ENCODE measurements at places on chromosomes 6 and 20.

- DNase-seq = no peak
Measured at GRCh38 chr6:76451926-76452709, 379.7 kb upstream of the IMPG1 start.

GRCh38 chr6:140660295-140660694, 1285.8 kb upstream of the CITED2 start:
- no peak for DNase-seq

DNA sequence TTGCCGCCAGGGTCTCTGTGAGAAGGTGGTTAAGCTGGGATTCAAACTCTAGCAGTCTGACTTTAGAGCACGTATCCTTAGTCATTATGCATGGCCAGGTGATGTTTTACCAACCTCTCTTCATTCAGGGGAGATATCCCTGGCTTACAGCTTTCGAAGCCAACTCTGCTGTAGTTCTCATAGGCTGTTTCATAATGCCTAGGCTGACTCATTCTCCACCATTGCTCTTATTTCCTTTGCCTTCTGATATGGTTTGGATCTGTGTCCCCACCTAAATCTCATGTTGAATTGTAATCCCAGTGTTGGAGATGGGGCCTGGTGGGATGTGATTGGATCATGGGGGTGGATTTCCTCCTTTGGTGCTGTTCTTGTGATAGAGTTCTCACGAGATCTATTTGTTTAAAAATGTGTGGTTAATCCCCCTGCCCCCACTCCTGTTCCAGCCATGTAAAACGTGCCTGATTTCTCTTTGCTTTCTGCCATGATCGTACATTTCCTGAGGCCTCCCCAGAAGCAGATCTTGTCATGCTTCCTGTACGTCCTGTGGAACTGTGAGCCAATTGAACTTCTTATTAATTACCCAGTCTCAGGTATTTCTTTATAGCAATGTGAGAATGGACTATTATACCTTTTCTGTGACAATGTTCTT, 94.6 kb upstream of the MAN1A1 start:
- no peak for DNase-seq

DNA sequence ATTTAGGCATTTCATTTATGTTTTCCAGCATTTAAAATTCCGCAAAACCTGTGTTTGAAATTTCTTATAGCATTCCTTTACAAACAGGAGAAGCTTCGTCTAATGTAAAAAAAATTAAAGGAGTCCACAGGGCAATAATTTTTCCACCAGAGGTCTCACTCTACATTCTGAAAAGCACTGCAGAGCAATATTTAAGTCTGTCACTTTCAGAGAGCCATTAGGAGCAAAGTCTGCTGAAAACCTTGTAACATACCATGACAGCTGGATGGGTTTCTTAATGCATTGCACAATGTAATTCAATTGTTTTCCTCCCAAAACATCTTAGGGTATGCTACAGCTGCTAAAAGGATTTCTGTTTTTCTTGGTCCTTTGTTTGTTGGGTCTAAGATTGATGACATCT, 18.0 kb downstream of the BAG2 start:
- no peak for DNase-seq

DNA sequence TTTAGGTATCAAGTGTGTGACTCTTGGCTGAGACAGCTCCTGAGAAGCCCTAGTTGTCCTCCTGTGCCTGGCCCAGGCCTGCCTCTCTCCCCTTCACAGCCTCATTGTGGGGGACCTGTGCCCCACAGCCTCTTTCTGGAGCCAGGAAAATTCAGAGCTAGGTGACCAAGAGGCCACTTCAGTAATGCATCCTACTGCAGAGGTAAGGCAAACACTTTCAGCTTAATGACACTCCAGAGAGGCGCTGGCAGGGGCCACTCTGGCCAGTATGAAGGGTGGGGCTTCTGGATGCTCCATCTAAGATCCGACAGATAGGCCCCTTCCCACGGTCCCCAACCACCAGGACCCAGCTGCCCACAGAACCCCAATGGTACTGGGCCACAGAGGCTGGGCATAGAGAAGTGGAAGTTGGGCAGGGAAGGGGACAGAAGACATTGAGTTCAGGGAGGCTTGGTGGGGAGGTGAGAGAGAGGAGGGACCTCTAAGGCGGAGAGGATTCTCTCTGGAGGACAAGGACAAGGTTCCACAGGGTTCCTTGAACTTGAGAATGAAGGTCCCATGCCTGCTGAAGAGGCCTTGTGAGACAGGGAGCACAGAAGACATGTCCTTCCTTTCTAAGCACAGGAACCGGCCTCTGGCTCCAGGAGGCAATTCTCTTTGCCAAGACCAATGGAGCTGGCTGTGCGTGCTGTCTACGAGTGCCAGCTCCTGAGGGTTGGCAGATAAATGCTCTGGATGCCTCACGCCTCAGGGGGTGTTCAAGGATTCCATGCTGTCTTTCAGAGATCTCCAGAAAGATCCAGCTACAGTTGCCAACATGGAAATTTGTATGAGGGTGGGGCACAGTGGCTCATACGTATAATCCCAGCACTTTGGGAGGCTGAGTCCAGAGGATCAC, 46.4 kb upstream of the TGM2 start:
- no peak for DNase-seq
